Right renal pelvis (tissue), 4 donors: ENCODE measurements at places on chromosomes 1 and 21. TPM values are rescaled to one million over a fixed set of nuclear protein-coding genes. Genes with fewer than 3 reads are reported as not detected.
A peak's percentile ranks its signal among the peaks of the same experiment; 100 is the strongest.

GRCh38 chr1:101732261-101732660 is 264.5 kb downstream of the OLFM3 start:
- no peak for DNase-seq

DNA sequence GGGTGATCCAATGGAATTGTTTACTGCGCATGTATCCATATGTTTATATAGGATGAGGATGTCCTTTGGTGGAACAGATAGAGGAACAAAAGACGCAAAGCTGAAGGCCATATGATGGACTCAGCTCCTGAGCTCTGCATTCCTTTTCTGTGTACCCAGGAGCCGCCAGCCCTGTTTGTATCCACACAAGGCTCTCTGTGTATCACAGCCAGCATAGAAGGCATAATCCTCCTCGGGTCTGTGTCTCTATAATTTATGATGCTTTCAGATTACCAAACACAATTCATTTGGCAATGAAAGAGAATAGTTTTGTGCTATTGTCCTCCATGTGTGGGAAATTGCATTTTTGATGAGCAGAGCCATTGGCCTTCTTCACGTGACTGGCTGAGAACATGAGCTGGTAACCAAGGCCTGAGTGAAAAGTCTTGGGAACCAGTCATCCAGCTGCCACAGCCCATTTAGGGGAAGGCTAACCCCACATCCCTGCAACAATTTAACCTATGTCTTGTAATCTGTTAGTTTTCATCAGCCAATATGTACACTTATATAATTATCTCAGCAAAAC is 119.2 kb downstream of the PBX1 start:
- DNase-seq, result no peak

DNA sequence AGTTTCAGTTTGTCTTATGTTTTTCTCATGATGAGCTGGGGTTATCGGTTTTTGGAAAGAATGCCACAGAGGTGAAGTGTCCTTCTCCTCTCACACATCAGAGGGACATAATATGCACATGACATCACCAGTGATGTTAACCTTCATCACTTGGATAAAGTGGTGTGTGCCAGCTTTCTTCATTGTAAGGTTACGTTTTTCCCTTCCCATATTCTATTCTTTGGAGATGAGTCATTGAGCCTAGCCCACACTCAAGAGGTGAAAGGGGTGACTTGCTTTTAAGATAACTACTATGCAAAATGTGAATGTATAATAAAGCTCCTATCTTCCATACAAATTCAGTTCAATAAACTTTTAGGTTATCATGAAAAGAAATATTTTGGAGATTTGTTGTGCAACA is 36.7 kb upstream of the MAGI3 start:
- no peak for DNase-seq

DNA sequence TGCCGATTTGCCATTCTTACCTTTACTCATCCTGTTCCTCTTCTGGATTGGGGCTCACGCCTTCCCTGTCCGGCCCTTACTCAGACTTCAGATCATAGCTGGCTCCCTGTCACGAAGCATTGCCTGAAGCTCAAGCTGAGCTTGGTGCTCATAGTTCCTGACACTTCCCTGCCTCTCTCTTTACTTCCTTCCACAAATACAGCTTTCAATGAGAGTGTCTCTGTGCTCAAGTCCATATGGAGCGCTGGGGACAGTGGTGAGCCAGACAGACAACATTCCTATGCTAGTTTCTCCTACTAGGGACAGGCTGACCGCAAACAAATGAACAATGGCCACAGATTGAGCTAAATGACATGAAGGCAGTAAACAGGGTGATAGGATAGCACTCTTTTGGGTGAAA is 38.1 kb downstream of the HHAT start:
- no peak for DNase-seq

DNA sequence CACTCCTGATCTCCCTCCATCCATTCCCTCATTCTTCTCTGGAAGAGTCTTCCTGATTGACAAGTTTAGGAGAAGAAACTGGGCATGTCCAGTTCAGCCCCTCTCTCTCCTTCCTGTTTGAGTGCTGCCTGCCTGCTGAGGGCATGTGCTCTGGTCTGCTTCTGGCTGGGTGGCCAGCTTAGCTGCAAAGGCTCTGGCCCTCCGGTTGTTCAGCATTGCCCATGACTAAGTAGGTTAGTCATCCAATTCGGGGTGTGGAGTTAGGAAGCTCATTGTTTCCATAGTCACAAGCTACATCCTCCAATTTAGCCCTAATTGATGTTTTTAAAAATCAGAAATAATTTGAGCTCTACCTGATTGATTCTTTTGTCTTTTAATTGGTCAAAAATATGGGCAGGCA is 25.6 kb upstream of the PLA2G2E start:
- no peak for DNase-seq

- no peak for DNase-seq
Observed at GRCh38 chr1:202745323-202745888, 35.2 kb upstream of the SYT2 start.

GRCh38 chr1:110053552-110054428 is 16.7 kb downstream of the ALX3 start:
- peak; percentile 50 for DNase-seq

DNA sequence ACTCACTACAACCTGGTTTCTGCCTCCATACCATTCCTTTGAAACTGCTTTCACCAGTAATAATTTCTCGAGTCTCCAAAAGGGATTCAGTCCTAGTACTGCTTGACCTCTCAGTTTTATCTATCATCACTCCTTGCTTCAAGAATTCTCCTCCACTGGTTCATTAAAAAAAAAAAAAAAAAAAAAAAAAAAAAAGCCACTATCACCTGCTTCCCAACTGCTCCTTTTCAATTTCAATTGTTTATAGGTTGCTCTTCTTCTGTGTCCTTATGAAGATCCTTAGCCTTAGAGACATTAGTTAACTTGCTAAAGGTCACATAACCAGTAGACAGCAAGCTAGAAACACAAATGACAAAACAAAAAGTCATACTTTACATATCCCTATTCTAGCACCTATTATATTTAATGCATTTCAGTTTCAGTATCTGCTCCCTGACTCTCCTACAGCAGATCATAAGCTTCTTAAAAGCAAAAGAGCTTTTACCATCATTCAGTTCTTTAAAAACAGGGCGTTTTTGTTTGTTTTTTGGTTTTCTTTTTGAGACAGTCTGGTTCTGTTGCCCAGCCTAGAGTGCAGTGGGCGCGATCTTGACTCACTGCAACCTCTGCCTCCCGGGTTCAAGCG is 7.1 kb downstream of the NRDC start:
- DNase-seq, result no peak

- no peak for DNase-seq
Observed at GRCh38 chr1:37878071-37878470, 18.7 kb upstream of the MTF1 start.

DNA sequence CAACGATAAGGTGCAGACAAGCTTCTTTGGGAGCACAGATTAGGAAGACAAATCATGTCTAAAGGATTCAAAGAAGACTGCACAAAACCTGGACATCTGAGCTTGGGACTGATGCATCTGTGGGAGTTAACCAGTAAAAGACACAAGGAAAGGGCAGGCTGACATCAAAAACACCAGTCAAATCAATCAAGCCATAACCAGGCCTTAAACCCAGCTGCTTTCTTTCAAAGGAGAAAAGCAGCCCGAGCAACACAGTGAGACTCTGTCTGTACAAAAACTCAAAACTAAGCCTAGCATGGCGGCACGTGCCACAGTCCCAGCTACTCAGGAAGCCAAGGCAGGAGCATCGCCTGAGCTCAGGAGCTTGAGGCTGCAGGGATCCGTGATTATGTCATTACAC is 411.6 kb downstream of the SMYD3 start:
- DNase-seq, result peak; percentile 16

- DNase-seq, result no peak
Observed at GRCh38 chr1:191371626-191372025, 786.6 kb upstream of the RGS18 start.

DNA sequence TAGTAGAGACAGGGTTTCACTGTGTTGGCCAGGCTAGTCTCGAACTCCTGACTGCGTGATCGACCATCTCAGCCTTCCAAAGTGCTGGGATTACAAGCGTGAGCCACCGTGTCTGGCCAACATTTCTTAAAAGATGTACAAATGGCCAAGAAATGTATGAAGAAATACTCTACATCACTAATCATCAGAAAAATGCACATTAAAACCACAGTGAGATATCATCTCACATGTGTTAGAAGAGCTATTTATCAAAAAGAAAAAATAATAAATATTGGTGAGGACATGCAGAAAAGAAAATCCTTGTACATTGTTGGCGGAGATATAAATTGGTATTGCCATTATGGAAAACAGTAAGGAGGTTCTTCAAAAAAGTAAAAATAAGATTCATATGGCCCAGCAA is 33.6 kb upstream of the TNFSF18 start:
- DNase-seq, result no peak

- no peak for DNase-seq
Observed at GRCh38 chr1:41880950-41881885, 37.5 kb downstream of the HIVEP3 start.

GRCh38 chr1:223860051-223860622 is 14.4 kb upstream of the TP53BP2 start:
- DNase-seq, result no peak

GRCh38 chr21:20511216-20511880 is 486.9 kb upstream of the NCAM2 start:
- DNase-seq, result no peak

- no peak for DNase-seq
Observed at GRCh38 chr1:3132660-3133059, 63.7 kb downstream of the PRDM16 start.

DNA sequence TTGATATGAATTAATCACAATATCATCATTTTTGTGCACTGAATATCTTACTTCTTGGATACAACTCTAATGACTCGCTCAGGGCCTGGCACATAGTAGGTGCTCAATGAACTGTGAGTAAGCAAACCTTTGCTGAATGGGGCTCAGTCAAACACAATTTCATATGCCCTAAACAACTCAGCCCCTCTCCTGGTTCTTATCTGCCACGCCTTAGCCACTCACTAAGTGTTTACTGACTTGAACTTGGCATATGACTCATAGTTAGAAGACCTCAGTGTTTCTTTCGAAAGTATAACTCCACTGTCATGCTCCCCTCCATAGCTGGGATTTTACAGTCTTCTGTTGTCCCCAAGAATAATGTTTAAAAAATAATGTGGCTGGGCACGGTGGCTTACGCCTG is 4.8 kb upstream of the IFNLR1 start:
- no peak for DNase-seq

DNA sequence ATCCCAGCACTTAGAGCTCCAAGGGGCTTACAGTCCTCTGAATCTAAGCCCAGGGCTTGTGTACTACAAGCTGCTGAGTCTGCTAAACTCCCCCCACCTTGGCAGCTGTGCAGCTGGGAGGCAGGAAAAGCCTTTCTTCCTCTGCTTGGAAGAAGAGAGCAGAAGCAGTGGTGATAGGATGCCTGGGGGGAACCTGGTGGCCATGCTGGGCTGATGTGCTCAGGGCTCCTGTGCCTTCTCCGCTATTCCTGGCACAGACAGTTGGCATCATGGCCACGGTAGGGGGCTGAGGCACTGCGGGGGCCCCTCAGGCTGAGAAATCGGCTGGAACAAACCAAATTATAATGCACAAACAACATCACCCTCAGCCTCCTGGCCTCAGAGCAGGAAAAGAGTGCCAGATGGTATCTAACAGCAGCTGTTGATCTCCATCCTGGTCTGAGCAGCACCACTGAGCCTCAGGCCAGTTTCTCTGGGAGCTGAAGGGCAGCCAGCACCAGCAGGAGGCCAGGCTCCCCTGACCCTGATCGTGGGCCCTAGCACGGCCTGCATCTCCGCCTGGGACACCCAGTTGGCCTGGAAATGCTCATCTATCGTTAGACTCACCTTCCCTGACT is 35.8 kb downstream of the ECE1 start:
- DNase-seq, result no peak

DNA sequence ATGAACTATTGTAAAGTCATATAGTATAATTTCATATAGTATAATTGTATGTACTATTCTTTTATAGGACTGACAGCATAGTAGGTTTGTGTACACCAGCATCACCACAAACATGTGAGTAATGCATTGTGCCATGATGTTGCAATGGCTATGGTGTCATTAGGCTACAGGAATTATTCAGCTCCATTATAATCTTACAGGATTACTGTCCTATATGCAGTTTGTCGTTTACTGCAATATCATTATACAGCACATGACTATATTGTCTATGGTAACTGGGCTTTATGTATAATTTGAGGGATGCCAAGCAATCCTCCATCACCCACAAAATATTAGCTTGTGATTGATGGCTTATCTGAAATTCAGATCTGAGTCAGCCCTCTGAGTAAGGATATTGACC is 54.2 kb upstream of the PBX1 start:
- no peak for DNase-seq

- DNase-seq, result no peak
Observed at GRCh38 chr1:18353528-18353927, 127.2 kb upstream of the KLHDC7A start.

DNA sequence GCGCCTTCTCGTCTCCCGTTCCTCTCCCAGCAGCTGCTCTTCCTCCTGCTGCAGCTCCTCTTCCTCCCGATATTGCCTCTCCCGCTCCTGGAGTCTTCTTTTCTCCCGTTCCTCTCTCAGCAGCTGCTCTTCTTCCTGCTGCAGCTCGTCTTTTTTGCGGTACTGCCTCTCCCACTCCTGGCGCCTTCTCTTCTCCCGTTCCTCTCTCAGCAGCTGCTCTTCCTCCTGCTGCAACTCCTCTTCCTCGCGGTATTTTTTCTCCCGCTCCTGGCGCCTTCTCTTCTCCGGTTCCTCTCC is 5.3 kb downstream of the TCHH start:
- DNase-seq, result no peak

DNA sequence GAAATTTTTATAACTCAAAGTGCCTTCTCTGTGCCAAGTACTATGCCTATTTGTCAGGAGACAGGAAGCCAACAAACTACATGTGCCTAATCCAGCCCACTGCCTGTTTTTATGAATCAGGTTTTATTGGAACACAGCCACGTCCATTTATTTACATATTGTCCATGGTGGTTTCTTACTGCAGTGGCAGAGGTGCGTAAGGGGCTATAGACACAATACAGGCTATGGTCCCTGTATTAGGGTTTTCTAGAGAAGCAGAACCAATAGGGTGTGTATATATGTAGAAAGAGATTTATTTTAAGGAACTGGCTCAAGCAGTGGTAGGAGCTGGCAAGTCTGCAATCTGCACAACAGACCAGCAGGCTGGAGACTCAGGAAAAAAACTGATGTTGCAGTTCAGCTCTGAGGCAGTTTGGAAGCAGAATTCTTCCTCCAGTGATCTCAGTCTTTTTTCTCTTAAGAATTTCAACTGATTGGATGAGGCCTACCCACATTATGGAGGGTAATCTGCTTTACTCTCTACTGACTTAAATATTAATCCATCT is 15.4 kb downstream of the PPIE start:
- no peak for DNase-seq

BCL2L15 gene
- polyA plus RNA-seq, result 0.58 TPM

DENND2D gene
- polyA plus RNA-seq, result 15.1 TPM

KPNA6 gene
- polyA plus RNA-seq, result 39.3 TPM

SLC1A7 gene
- polyA plus RNA-seq, result 0.09 TPM

C1orf185 gene
- not detected for polyA plus RNA-seq

LCK gene
- polyA plus RNA-seq, result 4.2 TPM

LGALS8 gene
- polyA plus RNA-seq, result 74.4 TPM

CAMSAP2 gene
- polyA plus RNA-seq, result 35.7 TPM

CYYR1 gene
- 53.3 TPM for polyA plus RNA-seq

CCDC185 gene
- 0.14 TPM for polyA plus RNA-seq
